ENCODE measurements at places on chromosomes 5 and 9.

GRCh38 chr5:14915291-14915952, 43.8 kb upstream of the ANKH start:
- no peak for DNase-seq

GRCh38 chr9:126933334-126933980, 18.9 kb downstream of the RALGPS1 start:
- no peak for DNase-seq

GRCh38 chr9:134295101-134295745, 31.0 kb upstream of the RXRA start:
- DNase-seq = no peak

DNA sequence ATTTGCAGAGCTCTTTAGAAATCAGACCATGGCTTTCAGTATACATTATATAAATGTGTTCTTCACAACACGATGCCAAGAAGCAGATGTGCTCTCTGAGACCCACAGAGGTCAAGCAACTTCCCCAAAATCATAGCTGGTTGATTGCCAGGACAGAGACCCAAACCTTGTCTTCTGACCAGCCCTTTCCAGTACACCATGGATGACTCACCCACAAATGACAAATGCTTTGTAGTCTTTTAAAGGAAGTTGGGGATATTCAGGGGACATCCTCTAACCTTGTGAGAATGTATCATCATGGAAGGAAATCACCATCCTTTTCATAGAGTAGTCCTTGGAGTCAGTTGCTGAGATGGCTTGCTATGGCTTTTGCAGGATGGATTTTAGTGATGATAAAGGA, 30.1 kb downstream of the ZNF462 start:
- no peak for DNase-seq

DNA sequence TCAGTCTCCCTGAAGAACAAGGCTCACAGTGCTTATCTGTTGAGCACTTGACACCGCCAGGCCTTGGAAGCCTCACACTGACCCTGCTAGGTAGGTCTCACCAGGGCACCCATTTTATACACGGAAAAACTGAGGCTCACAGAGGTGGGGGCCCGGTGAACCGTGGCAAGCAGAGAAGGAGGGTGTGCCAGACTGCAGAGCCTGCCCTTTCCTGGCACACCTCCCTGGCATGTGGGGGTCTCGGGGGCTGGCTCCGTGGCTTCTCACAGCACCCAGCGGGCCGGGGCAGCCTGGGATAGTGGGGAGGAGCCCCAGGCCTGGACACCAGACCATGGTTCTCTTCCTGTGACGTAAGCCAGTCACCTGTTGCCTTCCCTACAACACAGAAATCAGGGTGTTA, 53.7 kb upstream of the IER5L start:
- no peak for DNase-seq

DNA sequence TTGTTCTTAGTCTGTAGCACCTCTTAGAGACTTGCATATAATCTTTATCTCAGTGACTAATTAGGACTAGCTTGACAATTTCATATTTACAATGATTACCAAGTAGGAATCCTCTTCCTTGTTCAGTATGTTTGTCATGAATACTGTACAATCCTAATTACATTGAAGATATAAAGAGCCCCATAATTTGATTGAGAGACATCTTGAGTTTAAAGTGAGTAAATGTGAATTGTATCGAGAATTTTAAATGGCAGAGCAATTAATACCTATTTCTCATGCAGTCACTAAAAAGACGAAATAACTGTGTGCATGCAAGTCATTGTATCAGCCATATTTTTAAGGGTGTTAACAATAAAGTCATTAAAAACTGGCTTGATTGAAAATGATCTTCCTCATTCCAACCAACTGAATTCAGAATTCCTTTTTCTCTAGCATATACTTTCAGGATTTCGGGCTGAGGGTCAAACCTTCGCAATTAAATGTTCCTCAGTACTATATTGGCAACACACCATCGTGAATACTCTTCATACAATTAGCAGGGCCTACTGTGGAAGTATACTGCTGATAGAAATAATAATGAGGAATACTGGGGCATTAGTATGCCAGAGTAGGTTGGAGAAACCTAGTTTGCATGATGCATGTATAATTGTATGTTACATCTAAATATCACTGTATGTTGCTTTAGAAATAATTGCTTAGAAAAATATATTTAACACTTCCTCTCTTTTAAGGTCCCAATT, 284.7 kb upstream of the TMEM161B start:
- DNase-seq = no peak

DNA sequence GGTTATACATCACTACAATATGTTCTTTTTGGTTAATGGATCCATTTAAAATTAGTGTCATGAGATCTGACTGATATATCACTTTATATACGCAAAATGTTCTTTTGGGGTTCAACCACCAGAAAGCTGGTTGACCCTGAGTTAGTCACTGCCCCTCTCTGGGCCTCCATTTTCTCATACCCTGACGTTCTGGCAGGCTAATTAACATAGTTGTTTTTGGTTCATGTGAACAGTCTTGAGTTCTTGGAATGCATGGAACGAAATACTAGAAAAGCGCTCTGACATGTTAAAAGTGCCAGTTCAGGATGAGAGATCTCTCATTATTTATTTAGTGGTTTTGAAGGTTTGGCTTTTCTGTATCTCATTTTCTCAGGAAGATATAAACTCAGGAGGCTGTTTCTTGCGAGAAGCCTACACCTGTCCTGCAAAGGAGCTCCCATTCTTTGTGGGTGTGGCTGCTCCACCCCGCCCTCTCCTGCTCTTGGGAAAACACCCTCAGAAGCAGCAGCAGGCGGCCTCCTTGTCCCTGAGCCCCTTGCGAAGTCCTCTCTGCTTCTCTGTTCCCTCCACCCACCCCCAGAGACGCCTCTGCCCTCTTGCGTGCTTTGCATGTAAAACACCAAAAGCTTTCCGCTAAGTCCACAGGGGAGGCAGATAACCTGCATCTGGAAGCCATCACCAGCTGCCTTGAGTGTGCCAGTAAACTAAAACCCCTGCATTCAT, 302.4 kb upstream of the PANK3 start:
- no peak for DNase-seq

DNA sequence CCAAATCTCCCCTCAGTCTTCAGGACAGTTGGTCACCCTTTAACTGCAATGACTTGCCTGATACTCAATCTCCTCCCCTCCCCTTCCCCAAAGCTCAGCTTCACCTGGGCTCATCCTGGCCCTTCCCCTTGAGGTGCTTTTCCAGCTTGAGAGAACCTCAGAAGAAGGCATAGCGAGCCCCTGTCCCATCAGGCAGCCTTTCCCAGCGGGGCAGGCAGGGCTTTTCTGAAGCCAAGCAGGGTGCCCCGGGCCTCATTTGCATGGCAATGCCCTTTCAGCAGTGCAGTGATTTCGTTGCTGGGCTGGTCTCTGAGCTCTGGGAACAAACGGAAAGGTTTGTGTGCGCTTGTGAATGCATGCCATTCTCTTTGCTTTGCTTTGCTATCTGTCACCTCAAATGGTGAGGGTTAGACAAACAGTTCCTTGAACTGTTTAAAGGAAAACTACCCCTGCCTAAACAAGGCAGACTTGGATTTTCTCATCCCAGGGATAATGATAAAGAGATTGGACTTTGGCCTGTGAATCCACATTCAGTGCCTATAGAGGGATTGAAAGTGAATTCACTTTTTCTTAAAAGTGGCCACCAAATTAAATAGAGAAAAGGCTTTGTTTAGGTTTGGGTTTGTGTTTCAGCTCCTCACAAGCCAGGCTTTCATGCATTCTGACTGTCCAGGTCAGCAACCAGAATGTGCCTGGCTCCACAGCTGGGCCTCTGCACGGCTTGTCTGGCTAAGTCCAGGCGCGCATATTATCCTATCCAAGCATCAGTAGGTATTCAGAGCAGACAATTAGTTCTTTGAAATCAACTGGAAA, 165.3 kb downstream of the ZNF608 start:
- no peak for DNase-seq

- no peak for DNase-seq
Observed at GRCh38 chr9:116978155-116978554, 291.1 kb downstream of the TRIM32 start.

DNA sequence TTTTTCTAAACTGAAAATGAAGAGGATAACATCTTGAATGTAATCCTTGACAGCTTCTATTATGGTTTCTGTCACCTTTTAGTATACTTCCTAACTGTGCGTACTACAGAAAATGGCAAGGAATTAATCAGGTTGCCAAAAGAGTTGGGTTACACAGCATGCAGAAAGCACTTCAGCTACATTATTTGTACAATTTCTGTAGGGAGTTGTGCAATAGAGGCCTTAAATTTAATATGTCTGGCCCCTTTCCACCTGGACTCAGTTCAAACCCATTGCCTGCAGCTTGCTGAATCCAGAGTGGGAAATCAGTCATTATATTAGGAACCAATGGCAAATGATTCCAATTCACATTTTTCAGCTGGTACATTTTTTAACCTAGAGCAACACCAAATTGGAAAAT, 549.7 kb downstream of the CSNK1G3 start:
- no peak for DNase-seq

GRCh38 chr5:28164568-28164967, 1126.2 kb upstream of the CDH9 start:
- no peak for DNase-seq

GRCh38 chr9:111186021-111186530, 143.9 kb downstream of the OR2K2 start:
- no peak for DNase-seq

- DNase-seq = no peak
Observed at GRCh38 chr5:115413651-115414050, 117.2 kb upstream of the CCDC112 start.

Data from stimulated activated CD4-positive, alpha-beta T cell treated with anti-CD3 and anti-CD28 coated beads, Interleukin-1b, Interleukin-23, amount 100 ng/mL, for 24 hours (primary cell).